ENCODE measurements at places on chromosomes 11 and 22.

DNA sequence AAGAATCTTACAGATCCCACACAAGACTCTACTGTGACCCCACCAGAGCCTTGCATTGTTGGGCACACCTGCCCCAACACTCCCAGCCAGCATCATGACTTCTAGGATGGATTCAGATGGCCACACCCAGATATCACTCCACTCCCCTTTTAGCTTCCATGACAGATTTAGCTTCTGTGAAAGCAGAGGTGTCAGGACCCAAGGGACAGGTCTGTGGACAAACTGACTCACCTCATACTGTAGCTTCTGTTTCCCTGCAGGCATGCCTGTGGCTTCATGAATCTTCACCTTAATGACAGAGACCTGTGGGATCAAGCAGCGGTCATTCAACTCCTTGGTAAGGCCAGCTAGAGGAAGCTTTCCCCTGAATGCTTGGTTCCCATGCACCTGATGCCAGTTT is 8.5 kb upstream of the TBC1D10A start:
- no peak for DNase-seq

- no peak for DNase-seq
Measured at GRCh38 chr22:45548991-45549761, 46.5 kb downstream of the FBLN1 start.

DNA sequence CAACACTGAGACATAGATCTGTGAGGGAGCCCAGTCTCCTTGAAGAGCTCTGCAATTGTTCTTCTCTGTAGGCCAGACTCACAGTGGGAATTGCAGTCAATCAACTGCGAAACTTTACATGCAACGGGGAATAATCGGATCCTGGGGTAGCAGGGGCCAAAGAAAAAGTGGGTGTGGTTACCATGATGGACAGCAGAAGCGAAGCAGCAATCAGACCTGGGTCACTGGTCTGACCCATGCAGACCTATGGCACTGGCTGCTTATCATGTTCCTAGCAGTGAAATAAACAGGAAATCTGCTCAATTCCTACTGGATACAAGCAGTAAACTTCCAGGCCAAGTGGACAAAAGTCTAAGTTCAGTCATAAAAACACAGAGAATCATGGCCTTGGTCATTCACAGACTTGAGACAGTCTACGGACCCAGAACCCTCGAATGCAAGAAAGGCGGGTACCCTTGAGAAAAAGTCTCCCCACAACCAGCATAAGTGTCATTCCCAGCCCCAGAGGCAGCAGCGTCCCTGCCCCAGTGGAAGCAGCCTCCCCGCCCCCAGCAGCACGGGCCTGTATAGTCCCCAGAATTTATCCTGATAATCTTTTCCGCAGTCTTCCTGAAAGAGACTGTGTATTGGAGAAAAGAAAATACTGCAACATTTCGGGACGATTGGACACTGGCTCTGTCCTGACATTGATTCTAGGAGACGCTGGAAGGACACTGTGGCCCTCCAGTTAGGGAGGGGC is 34.6 kb downstream of the ASCL2 start:
- no peak for DNase-seq

GRCh38 chr22:38106814-38107578 is 3.5 kb downstream of the BAIAP2L2 start:
- no peak for DNase-seq

DNA sequence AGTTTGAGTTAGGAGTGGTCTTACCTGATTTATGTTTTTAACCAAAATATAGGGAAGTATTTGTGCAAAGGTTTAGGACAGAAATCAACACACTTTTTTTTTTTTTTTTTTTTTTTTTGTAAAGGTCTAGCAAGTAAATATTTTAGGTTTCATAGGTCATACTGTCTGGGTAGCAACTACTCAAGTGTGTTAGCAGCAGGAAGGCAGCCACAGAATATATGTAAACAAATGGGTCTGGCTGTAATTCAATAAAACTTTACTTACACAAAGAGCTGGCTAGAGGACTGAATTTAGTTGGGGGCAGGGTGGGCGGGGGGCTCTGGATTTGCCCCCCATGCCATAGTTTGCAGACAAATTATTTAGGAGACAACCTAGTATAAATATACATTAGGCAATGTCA is 510.4 kb downstream of the NELL1 start:
- no peak for DNase-seq

- no peak for DNase-seq
Measured at GRCh38 chr11:128411812-128412211, 175.5 kb downstream of the ETS1 start.

GRCh38 chr22:18033204-18033998 is 9.0 kb upstream of the MICAL3 start:
- no peak for DNase-seq

- no peak for DNase-seq
Measured at GRCh38 chr11:35111161-35112055, 27.6 kb upstream of the CD44 start.

DNA sequence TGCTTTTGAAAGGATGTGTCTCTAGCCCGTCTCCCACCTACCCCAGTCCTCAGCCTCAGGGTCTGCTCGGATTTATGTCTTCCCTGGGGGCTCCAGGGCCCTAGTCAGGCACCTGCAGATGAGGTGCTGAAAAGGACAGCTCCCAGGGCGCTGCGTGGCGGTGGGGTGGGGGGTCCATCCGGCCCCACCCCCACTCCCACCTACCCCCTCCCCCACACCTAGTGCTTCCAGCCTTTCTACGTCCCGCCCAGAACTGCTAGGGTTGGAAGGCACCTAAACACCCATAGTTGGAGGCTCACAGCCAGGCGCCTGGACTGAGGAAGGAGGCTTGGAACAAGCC is 1.4 kb upstream of the ROBO3 start:
- no peak for DNase-seq

DNA sequence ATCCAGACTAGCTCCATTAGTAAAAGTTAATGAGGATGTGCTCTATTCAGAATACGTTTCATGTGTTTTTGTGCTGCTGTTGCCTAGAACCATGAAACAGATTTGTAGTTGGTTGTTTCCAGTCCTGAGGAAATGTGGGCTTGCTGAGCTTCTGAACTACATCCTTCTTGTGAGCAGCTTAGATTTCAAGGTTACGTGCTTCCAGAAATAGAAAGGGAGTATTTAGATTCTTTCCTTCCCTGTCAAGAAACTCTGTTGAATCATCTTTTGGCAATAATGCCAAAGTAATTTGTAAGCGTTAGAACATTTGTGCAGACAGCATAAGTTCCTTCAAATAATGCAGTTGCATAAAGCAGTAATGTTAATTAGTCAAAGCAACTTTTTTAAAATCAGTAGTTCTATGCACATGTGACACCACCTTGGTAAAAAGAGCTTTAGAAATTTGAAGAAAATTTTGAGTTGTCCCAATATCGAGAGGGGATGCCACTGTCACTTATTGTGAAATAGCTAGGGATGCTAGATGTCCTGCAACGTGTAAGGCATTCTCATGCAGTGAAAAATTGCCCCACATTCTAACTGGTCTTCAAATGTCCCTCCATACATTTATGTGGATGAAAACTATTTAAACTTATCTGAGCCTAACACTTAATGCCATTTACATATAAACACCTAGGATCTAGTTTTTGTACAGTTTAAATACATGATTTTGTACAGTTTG is 169.6 kb downstream of the ETS1 start:
- DNase-seq: no peak

- no peak for DNase-seq
Measured at GRCh38 chr11:98587884-98588283, 432.9 kb upstream of the CNTN5 start.

DNA sequence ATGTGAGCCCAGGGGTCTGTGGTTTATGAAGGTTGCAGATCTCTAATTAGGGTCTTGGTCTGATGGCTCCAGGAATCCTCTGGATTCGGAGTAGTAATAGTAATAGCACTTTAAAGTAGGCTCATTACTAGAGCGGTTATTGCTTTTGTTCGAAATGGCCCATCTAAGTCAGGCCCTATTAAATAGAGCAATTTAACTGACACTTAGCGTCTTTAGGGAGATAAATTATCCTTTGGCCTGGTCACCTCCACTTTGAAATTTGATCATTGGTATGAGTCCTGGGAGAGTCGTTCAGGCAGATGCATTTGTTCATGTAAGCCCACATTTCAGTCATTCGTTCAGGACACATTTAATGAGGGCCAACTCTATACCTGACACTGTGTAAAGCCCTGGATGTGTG is 54.8 kb downstream of the LDLRAD3 start:
- no peak for DNase-seq

- DNase-seq: no peak
Measured at GRCh38 chr22:37298748-37299495, 16.6 kb downstream of the CYTH4 start.

- no peak for DNase-seq
Measured at GRCh38 chr11:10304495-10305261, at the start of gene ADM. TSS of gene ADM (plus strand) at chr11:10305073. CDS start at chr11:10305701, 628 bp downstream.

GRCh38 chr11:108340973-108341372 is 118.1 kb downstream of the ATM start:
- no peak for DNase-seq

All from NCI-H1694 (cell line).